ENCODE measurements at places on chromosomes 3 and 15.

DNA sequence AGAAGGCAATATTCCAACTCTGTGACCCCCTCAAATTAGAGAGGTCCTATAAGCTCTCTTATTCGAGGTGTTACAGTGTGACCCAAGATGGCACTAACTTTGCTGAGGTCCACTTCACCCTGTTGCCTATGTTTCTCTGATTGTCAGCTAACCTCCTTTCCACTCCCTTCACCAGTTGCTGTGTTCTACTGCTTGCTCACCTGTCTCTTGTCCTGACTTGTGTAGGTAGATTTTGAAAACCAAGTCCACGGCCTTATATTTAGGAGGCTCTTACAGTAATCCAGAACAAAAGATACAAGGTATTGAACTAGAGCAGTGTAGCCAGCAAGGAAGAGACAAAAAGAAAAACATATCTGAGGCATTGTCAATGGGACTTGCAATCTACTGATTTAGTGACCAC is 20.1 kb upstream of the GSK3B start:
- no peak for DNase-seq

GRCh38 chr3:134697830-134698689 is 47.2 kb upstream of the KY start:
- no peak for DNase-seq

DNA sequence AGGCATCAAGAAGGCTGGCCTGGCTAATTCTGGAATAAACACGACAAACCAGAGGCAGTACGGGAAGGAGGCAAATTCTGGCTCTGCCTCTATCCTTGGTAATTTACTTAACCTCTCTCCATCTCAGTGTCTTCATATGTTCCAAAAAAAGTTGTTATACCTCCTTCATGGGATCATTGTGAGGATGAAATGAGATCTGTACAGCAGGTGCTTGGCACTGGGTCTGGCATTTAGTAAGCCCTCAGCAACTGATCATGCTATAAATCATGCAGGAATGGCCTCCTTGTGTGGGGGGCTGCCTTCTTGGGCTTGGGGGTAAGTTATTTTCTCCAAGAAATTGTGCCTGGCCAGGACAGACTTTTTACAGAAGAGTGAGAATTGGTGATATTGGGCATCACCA is 38.3 kb upstream of the TRA2B start:
- no peak for DNase-seq

- peak; percentile 51 for DNase-seq
Measured at GRCh38 chr3:127455541-127456450, 134.7 kb downstream of the TPRA1 start.

DNA sequence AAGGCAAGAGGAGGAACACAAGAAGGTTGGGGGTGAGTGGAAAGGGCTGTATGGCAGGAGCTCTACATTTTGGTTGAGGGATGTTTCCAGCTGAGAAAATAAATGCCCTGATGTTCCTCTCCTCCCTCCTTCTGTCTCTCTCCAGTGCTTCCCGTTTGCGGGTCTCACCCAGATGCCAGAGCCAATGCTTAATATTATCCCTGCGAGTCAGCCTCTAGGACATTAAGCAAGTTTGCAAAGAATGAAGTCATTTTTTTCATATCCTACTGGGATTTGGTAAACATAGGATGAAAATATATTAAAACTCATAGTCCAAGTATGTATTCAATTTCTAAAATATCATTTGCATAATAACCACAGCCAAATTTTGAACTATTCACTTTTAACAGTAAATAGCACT is 295.9 kb downstream of the CADM2 start:
- DNase-seq, result no peak
